ENCODE measurements at places on chromosomes 3 and 15.
A peak's percentile ranks its signal among the peaks of the same experiment; 100 is the strongest.

GRCh38 chr3:185387646-185388045 is 24.7 kb downstream of the MAP3K13 start:
- no peak for DNase-seq

- DNase-seq = peak; percentile 11
These were observed 181.7 kb upstream of the NSMCE3 start for GRCh38 chr15:29451201-29451781.

GRCh38 chr3:36379872-36380220 is 458 bp upstream of the STAC start:
- DNase-seq = no peak

DNA sequence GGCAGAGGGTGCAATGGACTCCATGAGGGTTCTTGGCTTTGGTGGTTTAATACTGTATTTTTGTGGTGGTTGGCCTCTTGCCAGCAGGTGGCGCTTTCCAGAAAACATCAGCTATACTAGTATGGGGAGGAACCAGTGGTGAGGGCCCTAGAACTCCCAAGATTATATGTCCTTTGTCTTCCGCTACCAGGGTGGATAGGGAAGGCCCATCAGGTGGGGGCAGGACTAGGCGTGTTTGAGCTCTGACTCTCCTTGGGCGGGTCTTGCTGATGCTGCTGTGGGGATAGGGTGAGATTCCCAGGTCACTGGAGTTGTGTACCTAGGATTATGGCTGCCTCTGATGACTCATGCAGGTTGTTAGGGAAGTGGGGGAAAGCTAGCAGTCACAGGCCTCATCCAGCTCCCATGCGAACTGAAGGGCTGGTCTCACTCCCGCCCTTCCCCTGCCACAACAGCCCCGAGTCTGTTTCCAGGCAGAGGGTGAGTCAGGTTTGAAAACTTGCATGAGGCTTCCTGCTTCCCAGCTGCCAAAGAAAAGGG is 357.7 kb downstream of the OTOL1 start:
- peak; percentile 59 for DNase-seq

DNA sequence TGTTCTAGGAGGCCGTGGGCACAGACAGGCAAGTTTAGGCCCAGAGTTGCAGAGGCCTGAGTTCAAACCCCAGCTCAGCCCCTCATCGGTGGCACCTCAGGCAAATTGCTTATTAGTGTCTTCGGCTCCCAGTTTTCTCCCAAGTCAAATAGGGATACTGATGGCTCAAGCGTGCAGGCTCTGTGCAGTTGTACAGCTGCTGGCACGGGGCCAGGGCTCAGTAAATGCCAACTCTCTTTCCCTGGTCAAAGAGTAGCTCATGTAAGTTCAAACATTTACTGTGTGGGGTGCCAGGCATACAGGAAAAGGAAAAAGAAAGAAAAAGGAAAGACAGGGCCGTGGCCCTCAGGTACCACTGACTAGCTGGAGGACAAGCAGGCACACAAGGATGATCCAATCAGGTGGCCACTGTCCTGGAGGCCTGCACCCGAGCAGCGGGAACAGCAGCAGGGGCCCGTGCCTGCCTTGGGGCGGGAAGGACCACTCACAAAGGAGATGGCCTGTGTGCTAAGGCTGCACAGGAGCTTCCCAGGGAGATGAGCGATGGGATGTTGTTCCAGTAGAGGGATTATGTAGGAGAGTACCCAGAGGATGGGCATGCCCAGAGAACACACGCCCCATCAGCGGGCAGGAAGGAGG is 70.8 kb downstream of the TBC1D2B start:
- DNase-seq = no peak

- DNase-seq = peak; percentile 35
These were observed 44.5 kb downstream of the RIOX2 start for GRCh38 chr3:97927704-97928103.

DNA sequence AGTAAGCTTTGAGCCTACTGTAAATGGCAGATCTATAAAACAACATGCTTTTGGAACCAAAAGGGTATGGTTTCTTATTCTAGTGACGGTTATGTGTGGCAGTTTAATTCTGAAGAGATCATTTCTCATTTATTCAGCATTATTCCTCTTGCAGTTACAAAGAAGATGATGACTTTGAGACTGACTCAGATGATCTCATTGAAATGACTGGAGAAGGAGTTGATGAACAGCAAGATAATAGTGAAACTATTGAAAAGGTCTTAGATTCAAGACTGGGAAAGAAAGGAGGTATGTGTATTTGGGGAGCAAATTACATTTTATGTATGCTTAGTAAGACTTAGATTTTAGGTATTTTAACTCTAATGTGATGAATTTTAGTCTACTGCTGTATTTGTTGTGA is 41.5 kb downstream of the CHD2 start:
- DNase-seq = no peak

GRCh38 chr3:186247821-186248814 is 113.9 kb downstream of the DGKG start:
- DNase-seq = no peak

- no peak for DNase-seq
These were observed 90.3 kb downstream of the MEX3B start for GRCh38 chr15:81955382-81956062.

- DNase-seq = no peak
These were observed 133.5 kb downstream of the KCNMB2 start for GRCh38 chr3:178669758-178670157.

DNA sequence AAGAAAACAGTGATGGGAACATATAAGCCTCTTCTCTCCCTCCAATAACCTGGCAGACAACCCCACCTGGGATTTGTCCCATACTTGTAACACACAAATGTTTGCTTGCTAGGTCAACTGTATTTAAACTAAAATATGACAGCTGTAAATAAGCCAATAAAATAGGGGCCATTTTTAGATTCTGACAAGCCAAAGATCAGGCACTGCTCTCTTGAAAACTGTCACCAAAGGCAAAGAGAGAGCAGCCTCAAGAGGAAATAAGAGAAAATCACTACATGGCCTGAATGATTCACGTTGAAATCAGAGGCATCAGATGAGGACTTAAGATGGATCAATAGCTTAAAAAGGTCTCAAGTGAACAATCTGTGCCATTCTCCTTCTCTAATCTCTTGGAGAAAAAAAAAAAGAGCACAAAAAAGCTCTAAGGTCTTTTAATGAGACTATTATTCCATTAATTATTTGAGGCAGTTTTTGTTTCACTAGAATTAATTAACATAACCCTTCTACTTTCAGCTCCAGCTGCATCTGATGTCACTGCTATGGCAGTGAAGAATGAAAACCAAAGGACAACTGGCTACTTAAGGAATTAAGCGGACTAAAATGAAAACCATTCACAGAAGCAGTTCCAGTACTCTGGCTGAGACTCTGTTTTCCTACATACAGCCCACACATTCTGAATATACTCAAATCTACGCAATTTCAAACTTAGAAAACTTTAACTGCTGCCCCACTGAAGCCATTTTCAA is 19.0 kb downstream of the MYO5A start:
- no peak for DNase-seq

- no peak for DNase-seq
These were observed 218.9 kb downstream of the PLOD2 start for GRCh38 chr3:145942052-145942451.

GRCh38 chr3:45417930-45418847 is 29.8 kb downstream of the LARS2 start:
- no peak for DNase-seq

- DNase-seq = no peak
These were observed 80.9 kb downstream of the THBS1 start for GRCh38 chr15:39661776-39662175.

DNA sequence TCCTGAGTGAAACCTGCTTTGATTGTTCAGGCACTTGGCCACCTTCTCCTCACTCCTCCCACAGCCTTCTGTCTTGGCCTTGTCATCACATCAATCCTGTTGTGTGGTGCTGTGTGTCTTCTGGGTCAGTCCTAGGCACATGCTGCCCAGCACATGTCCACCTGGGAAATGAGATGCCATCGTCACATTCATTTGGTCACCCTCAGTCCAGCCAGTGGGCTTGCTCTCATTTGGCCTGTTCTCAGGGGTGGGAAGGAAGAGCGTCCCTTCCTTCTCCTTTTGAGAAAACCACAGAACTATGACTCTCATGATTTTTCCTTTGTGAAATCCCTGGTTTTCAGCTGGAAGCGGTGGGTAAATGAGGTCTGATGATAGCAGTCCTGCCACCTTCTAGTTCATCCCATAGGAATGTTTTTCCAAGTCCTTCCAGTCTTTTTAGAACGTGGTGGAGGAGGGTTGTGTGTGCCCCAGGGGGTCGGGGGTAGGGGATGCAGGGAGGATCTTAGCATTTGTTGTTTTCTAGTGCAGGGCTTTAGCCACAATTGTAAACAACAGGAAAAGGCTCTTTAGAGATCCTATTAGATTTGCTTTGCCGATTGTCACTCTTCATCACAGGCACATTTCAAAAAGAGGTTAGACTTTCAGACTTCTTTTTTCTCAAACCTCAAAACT is 8.4 kb upstream of the PLA1A start:
- no peak for DNase-seq

- DNase-seq = no peak
These were observed 55.1 kb upstream of the PLXNA1 start for GRCh38 chr3:126927846-126928245.

DNA sequence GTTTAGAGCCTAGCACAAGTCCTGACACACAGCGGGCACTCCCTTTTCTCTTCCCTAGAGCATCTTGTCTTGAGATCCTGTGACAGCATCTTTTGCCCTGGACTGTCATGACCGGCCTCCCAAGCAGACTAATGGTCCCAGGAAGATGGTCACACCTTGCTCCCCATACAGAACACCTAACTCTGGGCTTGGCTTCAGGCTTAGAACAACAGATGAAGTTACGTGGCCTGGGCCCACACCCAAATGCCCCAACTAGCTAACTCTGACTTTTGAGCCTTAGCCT is 781 bp upstream of the IP6K1 start:
- no peak for DNase-seq

GRCh38 chr3:39141171-39141995 is 12.0 kb downstream of the CSRNP1 start:
- no peak for DNase-seq

GRCh38 chr3:10443272-10444109 is 61.9 kb downstream of the ATP2B2 start:
- DNase-seq = no peak

DNA sequence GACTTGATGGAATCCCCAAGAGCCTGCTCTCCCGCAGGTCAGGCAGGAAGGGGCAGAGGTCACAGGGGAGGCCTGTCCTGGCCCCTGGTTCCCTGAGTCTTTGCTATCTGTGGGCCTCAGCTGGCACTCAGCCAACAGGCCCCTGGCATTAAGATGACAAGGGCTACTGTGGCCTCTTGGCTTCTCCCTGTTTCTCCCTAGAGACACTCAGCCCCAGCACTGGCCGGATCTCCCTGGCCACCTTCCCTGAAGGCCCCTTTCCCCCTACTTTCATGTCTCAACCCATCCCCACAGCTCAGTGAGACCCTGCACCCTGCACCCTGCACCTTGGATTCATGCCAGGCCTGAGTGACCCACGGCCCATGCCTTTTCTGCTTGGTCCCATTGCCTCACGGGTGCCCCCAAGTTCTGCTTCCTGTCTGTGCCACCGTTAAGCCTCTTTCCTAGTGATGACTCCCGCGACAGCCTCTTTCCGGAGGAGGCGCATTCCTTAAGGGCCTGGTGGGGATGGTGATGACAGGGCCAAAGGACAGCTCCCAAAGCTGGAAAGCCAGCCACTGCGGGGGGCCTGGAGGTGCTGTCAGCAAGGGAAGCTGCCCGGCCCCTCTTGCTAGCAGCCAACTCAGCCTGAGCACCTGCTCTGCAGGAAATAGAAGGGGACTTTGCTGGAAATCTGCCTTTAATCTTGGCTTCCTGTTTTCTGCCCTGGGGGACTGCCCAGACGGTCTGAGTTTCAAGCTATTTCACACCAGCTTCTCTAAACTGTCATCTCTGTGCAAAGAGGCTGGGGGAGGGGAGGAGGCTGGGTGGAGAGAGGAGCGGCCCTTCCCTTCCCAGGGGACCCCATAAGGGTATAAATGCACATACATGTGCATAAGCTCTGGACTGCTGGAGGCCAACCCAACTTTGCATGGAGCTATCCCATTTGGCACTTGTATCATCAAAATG is 4.8 kb upstream of the CSK start:
- DNase-seq = no peak

GRCh38 chr15:34330279-34330678 is 7.3 kb downstream of the SLC12A6 start:
- no peak for DNase-seq

DNA sequence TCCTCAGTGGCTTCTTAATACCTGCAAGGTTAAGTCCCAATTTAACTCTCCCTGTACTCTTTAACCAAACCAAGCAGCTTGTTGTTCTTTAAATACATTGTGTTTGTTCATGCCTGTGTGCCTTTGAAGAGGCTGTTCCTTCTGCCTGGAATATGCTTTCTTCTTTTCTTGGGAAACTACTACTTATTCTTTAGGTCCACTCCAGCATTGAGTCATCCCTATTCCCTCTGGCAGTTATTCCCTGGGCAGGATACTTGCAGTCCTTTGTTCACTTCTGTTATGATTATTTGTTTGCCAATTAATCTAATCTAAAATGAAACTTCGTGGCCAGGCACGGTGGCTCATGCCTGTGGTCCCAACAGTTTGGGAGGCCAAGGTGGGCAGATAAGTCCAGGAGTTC is 139.3 kb downstream of the ZNF609 start:
- DNase-seq = no peak

DNA sequence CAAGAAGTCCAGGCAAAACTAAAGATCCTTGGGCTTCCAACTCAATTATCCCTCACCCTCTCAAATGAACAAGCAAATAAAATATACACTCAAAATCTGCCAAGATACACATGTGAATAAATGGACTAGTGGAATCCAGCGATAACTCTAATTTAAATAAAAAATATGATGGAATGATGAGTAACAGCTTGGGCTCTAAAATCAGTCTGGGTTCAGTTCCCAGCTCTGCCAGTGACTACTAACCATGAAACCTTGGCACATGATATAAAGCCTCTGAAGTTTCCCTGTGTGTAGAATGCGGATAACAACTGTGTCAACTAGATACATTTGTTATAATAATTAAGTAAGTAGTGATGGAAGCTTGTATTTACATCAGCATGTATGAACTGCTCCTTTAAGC is 81.3 kb downstream of the CADPS start:
- no peak for DNase-seq

GRCh38 chr15:37900326-37901221 is 33.9 kb upstream of the TMCO5A start:
- no peak for DNase-seq

DNA sequence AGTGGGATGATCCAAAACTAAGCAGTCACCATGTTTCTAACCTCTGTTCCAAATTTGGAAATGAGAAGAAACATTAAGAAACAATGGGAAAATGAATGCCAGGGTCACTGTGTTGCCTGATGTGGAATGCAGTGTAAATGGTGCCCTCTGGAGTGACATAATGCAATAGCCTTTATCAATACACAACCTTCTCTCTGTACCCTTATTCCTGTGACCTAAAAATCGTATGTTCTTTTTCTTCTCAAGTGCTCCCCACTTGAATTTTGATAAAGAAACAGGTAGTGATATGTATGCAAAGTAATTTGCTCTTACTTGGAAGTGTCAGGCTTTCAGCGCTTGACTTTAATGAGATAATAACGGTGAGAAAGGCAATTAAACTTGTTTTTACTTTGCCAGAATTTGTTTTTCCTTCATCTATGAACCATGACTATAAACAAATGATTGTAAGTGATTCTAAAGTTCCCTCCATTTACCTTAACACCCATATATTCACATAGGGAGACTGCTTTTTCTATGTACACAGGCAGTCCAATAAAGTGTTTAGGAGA is 145.8 kb upstream of the THRB start:
- DNase-seq = peak; percentile 15

GRCh38 chr3:56800130-56800831 is 1.5 kb downstream of the ARHGEF3 start:
- no peak for DNase-seq

Measured in HepG2 (cell line).